Common myeloid progenitor, CD34-positive (primary cell): ENCODE measurements at places on chromosomes 16 and 17.
A peak's percentile ranks its signal among the peaks of the same experiment; 100 is the strongest.

DNA sequence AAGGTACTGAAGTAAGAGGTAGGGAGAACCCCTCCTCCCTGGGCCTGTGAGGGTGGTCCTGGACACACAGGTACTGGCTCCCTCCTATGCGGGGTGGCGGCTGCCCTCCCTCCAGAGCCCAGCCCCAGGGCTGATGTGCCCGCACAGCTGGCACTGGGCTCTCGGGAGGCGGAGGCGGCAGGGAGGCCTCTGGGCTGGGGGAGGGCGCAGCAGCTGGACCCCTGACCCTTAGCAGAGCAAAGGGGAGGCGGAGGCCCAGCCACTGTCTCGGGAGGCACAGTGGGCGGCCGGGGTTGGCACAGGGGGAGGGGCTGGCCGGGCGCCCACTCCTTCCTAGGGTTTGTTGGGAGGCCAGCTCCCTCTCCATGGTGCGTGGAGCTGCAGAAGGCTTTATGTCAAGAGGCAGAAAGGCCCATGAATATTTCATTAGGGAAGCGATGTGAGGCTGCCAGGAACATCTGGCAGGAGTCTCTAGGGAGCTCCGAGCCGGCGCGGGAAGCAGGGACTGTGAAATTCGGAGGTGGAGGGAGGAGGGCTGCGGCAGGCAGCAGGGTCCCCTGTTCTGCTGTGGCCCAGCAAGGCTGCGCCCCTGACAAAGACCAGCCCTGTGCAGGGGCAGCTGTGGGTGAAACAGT lies 44.1 kb upstream of the ACSF3 start:
- DNase-seq: no peak

- DNase-seq: no peak
These were observed 10.2 kb upstream of the FAM83G start for GRCh38 chr17:19014628-19015215.

- DNase-seq: no peak
These were observed 18.3 kb downstream of the CDC42EP4 start for GRCh38 chr17:73293480-73293911.

DNA sequence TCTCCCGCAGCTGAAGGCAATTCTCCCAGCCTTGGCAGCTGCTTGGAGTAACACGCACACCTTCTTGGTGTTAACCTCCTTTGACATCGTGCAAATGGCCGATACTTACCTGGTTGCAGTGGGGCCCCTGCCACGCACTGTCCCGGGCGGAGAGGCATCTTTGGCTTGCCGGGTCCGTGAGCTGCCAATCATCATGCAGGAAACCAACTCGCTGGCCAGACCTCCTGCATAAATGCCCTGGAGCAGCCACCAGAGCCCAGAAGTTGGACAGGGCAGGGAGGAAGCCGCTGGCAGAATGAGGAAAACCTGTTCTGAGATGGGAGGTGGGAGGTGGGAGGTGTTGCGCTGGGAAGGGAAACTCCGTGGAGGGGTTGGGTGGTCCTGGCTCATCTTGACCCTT lies 41.7 kb upstream of the CREBBP start:
- DNase-seq: no peak

DNA sequence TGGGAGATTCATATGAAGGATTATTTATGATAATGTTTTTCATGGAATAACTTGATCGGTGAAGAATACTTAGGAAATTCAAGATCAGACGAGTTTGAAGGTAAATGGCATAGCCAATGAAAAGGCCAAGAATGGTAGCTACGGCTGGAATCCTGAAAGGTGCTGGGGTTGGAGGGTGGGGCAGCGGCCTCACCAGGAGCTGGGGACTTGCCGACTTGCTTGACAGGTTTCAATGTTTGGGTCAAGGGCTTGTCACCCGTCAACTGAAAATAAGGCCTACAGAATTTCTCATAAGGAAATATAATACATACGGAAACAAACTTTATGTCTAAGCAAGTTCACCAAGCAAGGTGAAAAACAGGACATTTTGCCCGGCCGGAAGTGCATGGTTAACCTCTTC lies 9.9 kb downstream of the CRYM start:
- DNase-seq: no peak

DNA sequence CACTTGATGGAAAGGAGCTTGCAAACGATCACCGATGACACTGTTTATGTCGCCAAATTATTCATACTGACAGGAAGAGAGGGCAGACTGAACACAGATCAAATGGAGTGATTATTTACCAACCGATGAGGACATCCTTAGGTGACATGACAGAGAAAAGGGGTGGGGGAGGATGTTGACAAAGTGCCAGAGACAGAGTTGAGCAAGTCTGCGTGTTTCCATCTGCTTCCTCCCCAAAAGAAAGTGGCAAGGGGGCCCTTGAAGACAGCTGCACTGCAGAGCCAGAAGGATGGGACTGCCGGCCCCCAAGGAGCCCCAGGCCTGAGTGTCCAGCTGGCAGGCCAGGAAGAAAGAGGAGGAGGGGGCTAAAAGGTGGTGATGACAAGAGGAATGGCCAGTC lies 191.0 kb upstream of the RPL38 start:
- DNase-seq: peak; percentile 90

DNA sequence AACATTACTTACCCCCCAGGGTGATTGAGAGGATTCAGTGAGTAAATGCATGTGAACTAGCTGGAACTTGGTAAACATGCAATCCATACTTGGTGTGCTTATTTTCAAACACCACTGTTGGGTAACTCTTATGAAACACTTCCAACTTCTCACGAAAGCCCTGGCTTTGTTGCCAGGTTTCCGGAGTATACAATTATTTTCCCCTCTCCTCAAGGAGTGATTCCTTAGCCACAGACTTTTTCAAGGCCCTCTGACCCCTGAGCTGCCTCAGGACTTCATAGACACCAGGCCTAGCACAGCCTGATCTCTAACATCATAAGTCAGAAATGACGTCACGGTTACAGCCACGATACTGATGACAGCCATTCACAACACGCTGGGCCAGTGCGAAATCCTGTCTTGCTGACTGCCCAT lies 27.6 kb downstream of the HSD17B2 start:
- no peak for DNase-seq

- DNase-seq: no peak
These were observed 35.6 kb downstream of the YPEL2 start for GRCh38 chr17:59366773-59367656.

DNA sequence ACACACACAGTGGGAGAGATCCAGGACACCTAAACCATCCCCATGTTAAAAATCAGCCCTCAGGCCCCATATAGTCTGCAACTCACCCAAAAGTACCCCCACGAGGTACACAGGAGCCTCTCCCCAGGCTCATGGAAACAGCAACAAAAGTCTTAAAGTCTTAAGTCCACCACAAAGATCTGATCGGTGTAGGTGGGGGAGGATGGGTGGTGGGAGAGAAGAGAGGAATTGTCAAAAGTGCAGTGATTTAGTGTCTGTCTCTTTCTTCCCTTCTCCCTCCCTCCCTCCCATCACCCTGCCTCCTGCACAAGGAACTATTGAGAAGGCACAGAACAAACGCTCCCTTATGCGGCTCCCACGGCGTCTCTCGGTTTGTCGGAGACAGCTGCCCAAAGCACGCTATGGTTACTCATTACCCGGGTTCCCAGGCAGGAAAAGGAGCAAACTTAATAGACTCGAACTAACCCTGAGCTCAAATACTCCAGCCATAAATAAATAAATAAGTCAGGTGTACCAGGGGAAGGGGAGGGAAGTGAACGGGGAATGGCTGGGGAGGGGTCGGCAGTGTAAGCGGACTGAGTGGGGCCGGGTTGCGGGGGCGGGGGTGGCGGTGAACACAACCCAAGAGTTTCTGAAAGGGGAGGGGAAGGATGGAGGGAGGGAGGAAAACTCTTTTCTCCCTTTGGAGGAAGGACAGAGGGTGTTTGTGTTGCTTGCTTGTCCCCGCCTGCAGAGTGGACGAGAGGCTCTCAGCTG lies 477.4 kb downstream of the SLC39A11 start:
- no peak for DNase-seq
